ENCODE measurements at places on chromosomes 6 and 20. TPM values are rescaled to one million over a fixed set of nuclear protein-coding genes. Genes with fewer than 3 reads are reported as not detected.

Gene CNKSR3
- total RNA-seq: not detected

Gene TTLL9
- not detected for total RNA-seq

Gene ULBP3
- 4.3 TPM for total RNA-seq

Gene SLA2
- total RNA-seq: 5.0 TPM

Gene PSORS1C1
- not detected for total RNA-seq

Gene TPMT
- 7.6 TPM for total RNA-seq

Gene PSORS1C2
- not detected for total RNA-seq

Gene CD40
- total RNA-seq: 71.6 TPM

Gene TJAP1
- 34.4 TPM for total RNA-seq

Gene KIAA0408
- 0.74 TPM for total RNA-seq

Gene SLC2A10
- total RNA-seq: not detected

Gene SLC29A1
- 54.1 TPM for total RNA-seq

Gene PIGT
- total RNA-seq: 79.4 TPM

Gene SRMS
- total RNA-seq: not detected

Gene TRIM10
- total RNA-seq: not detected

Gene LPIN3
- 2.1 TPM for total RNA-seq

Gene NRSN1
- total RNA-seq: not detected

Gene PDE10A
- total RNA-seq: not detected

Gene LY6G5C
- total RNA-seq: 2.5 TPM

Gene POPDC3
- not detected for total RNA-seq

Gene HAO1
- not detected for total RNA-seq

Gene RCAN2
- not detected for total RNA-seq

Gene SLC17A2
- total RNA-seq: not detected

Gene PRICKLE4
- total RNA-seq: 1.2 TPM

Gene LTA
- total RNA-seq: 4.3 TPM

Gene OR2B6
- not detected for total RNA-seq

Gene PNLDC1
- not detected for total RNA-seq

Gene PRND
- not detected for total RNA-seq

Gene SSTR4
- not detected for total RNA-seq

Gene SLC17A9
- total RNA-seq: 8.1 TPM

Gene PSMB8
- 194 TPM for total RNA-seq

Gene PPP2R5D
- 35.6 TPM for total RNA-seq

Gene SLC24A3
- total RNA-seq: not detected

Gene PAQR8
- total RNA-seq: 6.2 TPM
